H1 (cell line): ENCODE measurements at places on chromosomes 11 and 22.
A peak's percentile ranks its signal among the peaks of the same experiment; 100 is the strongest.

DNA sequence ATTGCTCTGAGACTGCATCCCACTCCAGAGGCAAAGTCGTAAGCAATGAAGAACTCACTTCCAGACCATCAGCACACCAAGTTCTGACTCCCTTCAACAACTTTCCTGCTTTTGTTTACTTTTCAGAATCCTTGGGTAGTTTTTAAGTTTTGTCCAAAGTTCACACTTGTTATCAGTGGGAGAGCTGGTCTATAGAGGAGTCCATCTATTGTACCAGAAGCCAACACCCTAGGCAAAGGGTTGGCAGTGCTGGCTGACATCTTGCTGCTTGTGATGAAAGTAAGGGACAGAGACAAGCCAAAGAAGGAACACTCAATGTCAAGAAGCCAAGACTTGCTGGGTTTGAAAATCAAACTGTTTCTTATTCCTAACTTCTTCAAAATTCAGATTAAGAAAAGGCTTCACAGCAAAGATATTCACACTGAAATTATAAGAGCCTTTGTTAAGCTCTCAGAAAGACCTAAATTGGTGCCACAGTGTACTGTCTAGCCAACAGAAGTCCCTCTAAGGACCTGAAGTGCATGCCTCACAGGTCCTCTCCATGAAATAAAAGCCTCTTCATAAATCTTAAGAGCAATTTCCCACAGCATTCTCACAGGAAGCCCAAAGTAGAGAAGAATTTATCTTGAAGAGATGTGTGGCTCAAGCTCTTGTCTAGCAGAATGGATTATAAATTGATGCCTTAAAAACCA, 21.5 kb upstream of the LINC01488 start:
- DNase-seq: no peak

- no peak for DNase-seq
Observed at GRCh38 chr11:117851852-117852251, 24.6 kb downstream of the FXYD6 start.

DNA sequence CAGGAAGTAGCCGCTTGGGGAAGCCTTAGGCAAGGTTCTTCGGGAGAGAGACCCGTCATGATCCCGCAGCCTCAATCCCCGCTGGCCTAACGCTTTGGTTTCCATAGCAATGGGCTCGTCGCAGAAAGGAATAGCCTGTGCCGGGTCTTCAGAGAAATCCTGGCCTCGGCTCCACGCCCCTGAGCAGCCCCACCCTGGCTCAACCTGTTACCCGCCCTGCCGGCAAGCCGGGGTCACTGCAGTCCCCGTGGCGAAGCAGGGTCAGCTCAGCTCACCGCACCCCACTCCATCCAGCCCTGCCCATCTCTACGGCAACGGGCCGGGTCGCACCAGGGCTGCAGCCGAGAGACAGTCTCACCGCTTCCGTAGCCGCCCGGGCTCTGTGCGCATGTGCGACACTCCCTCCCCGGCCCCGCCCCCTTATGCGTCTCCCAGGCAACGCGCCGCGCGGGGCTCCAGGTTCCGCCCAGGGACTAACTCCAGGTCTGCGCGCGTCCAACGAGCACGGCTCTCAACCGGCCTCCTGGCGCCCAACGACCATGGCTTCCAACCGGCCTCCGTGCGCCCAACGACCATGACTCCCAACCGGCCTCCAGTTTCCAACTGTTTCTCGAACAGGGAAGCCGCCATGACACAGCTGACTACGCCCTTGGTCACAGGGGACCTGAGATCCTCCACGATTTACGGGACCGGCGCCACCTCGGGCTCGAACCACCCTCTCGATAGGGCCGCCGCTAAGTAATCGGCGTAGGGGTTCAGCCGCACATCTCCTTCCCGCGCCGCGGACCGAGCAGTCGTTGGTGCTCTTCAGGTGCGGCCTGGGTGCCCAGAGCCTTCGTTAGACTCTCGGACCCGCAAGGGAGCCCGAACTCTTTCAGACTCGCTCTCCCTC, at the start of gene DUSP18:
DUSP18 (minus strand) TSS at position 382 of the 892 bp plus-strand sequence. CDS start 3,872 bp downstream, outside the sequence.
- peak; percentile 94 for DNase-seq

GRCh38 chr11:71358122-71358728, 90.0 kb downstream of the DHCR7 start:
- DNase-seq: no peak

GRCh38 chr11:35133656-35134055, 5.3 kb upstream of the CD44 start:
- no peak for DNase-seq

- DNase-seq: no peak
Observed at GRCh38 chr22:19287076-19287707, 4.3 kb downstream of the CLTCL1 start.
